Activated CD4-positive, alpha-beta memory T cell treated with anti-CD3 and anti-CD28 coated beads, Interleukin-2, amount 10 ng/mL, durations not matched to agents 7 days and 5 days (primary cell): ENCODE measurements at places on chromosomes 16 and 17. TPM values are rescaled to one million over a fixed set of nuclear protein-coding genes. Genes with fewer than 3 reads are reported as not detected.

DNA sequence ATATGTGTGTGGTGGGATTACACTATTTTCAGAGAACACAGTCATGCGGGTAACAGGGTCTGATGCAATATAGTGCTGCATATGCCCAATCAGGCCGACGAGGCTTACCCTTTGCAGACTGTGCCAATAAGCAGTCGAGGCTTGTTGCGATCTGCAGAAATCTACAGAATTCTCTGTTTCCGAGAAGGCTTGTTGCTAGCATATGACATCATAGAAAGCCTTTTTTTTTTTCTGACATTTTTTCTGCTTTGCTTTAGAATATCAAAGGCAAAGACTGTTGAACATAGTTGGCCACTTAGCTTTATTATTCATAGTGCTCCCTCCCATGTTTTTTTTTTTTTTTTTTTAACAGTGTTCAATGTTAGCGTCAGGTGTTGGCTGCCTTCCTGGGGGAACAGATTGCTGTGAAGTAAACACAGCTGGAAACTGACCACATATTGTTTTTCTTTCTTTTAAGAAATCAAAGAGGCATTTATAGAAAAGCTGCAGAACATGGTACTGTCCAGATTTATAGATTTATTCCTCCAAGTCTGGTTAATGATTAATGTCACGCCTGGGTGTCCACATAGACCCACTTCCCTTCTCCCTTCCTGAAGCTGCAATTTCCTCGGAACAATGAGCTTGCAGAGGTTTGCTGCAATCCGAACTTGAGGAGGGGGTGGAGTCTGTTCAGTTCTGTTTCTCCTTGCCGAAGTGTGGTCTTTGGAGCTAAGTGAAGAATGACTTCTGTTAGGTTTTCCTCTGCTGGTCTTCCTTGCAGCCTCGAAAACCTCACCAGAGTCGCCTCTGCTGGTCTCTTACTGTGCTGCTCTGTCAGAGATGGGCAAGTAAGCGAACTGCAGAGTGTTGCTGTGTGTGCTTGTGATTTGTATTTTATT, 87.3 kb downstream of the MAP2K6 start:
- no peak overlapping the region for H3K27ac ChIP-seq
- H3K27me3 ChIP-seq: no peaks in the 10 kb centered on the region
- H3K36me3 ChIP-seq: no peaks in the 10 kb centered on the region
- no peaks in the 10 kb centered on the region for H3K4me1 ChIP-seq

DNA sequence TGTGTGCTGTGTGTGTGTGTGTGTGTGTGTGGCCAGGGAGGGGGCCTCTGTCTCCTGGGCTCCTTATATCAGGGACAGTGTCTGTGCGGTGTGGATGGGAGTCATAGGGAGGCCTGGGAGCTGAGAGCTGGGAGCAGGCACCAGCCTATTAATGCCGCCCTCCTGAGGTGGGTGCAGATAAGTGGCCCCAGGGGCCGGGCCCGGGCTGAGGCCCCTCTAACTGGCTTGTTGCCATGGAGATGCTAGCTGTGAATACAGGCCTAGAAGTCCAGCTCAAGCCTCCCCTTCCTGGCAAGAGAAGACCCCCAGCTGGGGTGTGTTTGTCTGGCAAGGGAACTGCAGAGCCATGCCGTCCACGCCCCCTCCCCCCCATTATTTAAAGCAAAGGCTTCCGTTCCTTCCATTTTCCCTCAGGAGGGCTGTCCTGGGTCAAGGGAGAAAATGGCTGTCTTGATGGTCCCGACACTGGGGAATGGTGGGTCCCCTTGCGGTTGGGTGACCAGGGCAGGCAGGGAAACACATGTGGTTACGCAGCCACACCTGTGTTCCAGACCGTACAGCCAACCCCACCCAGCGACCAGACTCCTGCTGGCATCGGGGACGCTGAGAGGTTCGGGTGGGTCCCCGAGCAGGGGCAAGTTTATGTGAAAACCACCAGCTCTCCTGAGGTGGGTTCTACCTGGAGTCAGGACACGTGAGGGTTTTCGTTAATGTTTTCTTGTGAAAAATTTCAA, 141.1 kb downstream of the MRM1 start:
- no peaks in the 10 kb centered on the region for H3K4me1 ChIP-seq
- peaks cover 12% of the 10 kb centered on the region for H3K27me3 ChIP-seq
- H3K4me3 ChIP-seq: no peak overlapping the region
- DNase-seq: no peak
- H3K27ac ChIP-seq: no peak overlapping the region

The ACSM2B gene
- not detected for total RNA-seq

- no peak for DNase-seq
- no peak overlapping the region for H3K27ac ChIP-seq
- no peaks in the 10 kb centered on the region for H3K27me3 ChIP-seq
These were observed 44.0 kb downstream of the SPOP start for GRCh38 chr17:49633762-49634484.

DNA sequence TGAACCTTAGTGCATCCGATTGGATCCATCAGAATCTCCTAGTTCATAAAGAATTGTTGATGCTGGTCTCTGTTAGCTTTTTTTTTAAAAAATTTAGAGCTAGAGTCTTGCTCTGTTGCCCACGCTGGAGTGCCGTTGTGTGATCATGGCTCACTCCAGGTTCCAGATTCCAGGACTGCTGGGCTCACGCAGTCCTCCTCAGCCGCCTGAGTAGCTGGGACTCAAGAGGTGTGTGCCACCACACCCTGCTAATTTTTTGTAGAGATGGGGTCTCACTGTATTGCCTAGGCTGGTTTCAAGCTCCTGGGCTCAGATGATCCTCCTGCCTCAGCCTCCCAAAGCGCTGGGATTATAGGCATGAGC, 8.0 kb downstream of the TCF25 start:
- H3K4me3 ChIP-seq: no peak overlapping the region
- H3K27ac ChIP-seq: no peak overlapping the region
- no peaks in the 10 kb centered on the region for H3K27me3 ChIP-seq

The GPR139 gene
- not detected for total RNA-seq

DNA sequence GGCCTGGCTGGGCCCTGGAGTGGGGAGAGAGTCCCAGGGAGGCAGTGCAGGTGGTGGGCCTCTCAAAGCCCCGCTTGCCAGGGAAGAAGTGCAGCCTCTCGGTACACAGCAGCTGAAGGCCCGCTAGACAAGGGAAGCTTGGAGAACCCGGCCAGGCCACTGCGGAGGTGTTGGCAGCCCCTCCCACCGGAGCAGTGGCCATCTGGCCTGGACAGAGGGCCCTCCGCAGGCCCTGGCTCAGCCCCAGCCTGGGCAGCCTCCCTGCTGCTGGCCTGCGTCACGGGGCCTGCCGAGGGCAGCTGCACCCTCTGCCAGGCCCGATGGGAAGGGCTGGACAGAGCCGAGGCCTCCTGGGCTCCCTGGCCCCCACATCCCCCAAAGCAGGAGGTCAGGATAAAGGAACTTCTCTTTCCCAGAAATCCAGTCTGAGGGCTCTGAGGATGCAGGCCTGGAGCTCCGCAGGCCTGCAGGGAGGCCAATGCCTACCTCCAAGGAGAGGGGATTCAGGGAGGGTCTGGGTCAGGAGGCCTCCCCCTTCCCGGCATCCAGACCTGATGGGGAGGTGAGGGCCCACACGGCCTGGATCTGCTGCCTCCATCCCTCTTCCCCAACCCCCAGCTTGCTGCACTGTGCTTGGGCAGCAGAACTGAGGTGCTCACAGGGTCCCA, 4.3 kb downstream of the SPPL2C start:
- no peak overlapping the region for H3K27ac ChIP-seq
- no peaks in the 10 kb centered on the region for H3K36me3 ChIP-seq
- no peak for DNase-seq
